ENCODE measurements at places on chromosomes 12 and 14. TPM values are rescaled to one million over a fixed set of nuclear protein-coding genes. Genes with fewer than 3 reads are reported as not detected.

The TUNAR gene
- total RNA-seq = 4.0 TPM

DNA sequence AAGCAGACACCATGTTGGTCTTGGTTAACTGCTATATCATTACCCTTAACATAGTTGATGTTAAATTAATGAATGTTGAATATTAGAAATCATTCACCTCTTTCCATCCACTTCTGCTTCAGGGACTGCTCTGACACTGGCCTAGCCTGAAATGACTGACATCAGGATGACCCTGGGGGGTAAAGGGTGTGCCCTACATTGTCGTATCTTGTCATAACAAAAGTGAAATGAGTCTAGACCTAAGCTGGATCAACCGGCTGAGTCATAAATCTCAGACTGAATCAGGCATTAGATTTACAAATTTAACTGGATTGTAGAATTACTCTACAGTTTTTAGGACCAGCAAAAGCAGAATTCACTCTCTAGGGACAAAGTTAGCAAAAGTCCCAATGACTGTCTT lies 35.3 kb downstream of the KICS2 start:
- DNase-seq = no peak

GRCh38 chr12:92385296-92385695 lies 239.7 kb upstream of the BTG1 start:
- no peak for DNase-seq

The SRRM4 gene
- 2.4 TPM for total RNA-seq

The ANO4 gene
- total RNA-seq = 0.38 TPM

The ALDH1L2 gene
- 1.5 TPM for total RNA-seq

- DNase-seq = no peak
Observed at GRCh38 chr14:83163016-83163415, 1629.4 kb upstream of the SEL1L start.

The FOXG1 gene
- total RNA-seq = 1.2 TPM
